Right lung (tissue), 10 donors: ENCODE measurements at places on chromosomes 4 and X. TPM values are rescaled to one million over a fixed set of nuclear protein-coding genes. Genes with fewer than 3 reads are reported as not detected.

The WWC2 gene
- polyA plus RNA-seq: 75.2 TPM

GRCh38 chr4:146520896-146521540, 722 bp downstream of the SLC10A7 start:
- peak; percentile 59 for DNase-seq

- DNase-seq: no peak
Observed at GRCh38 chrX:57044245-57044644, 48.9 kb upstream of the SPIN3 start.

GRCh38 chr4:182246401-182247205, 3.4 kb downstream of the TENM3 start:
- DNase-seq: no peak
